ENCODE measurements at places on chromosomes 4 and X. TPM values are rescaled to one million over a fixed set of nuclear protein-coding genes. Genes with fewer than 3 reads are reported as not detected.
A peak's percentile ranks its signal among the peaks of the same experiment; 100 is the strongest.

The SPIN2A gene
- 1.3 TPM for total RNA-seq

The ADAMTS3 gene
- total RNA-seq = 3.0 TPM

The ADH1C gene
- not detected for total RNA-seq

The RPL9 gene
- 1,596 TPM for total RNA-seq

The TEC gene
- total RNA-seq = 0.32 TPM

GRCh38 chrX:1877780-1878179 lies 262.9 kb downstream of the ASMT start:
- no peak for DNase-seq

GRCh38 chr4:78354782-78355181 lies 196.8 kb upstream of the ANXA3 start:
- DNase-seq = no peak

- no peak for DNase-seq
Measured at GRCh38 chr4:16727218-16727617, 171.2 kb downstream of the LDB2 start.

- peak; percentile 93 for DNase-seq
Measured at GRCh38 chr4:3241898-3242524, 6.9 kb upstream of the MSANTD1 start.

GRCh38 chr4:36332782-36333131 lies 51.3 kb downstream of the DTHD1 start:
- DNase-seq = no peak

The KIAA0232 gene
- total RNA-seq = 29.8 TPM

DNA sequence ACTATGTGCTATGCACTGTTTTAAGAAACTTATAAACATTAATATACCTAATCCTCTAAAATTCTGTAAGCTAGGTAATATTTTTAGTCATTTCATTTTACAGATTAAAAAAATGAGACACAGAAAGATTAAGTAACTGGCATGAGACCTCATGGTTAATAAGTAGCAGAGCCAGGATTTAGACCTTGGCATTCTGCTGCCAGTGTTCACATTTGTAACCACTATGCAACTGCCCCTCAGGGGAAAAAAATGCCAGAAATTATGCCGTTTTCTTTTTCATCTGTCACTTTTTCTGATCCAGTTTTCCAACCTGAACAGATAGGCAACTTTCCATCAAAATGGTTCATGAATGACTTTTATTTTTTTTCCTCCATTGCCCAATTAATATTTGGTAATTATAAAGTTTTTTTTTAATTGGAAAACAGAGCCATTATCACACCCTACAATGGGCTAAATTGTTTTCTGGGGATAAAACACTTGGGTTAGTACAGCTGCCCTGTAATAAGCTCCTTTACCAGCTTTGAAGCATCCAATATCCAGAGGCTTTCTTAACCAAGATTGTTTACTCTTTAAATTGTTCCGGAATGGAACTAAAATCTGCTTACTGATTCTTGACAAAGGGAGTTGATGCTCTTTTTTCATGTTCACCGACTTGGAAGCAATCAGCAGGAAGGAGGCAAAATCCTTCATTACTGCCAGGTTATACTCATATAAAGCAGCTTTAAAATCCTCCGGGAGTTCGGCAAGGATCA lies 56.4 kb upstream of the DDX60 start:
- DNase-seq = no peak

The CRMP1 gene
- under 0.01 TPM for total RNA-seq

GRCh38 chrX:10938365-10938923 lies 172.7 kb upstream of the HCCS start:
- peak; percentile 93 for DNase-seq

The UGT2B15 gene
- not detected for total RNA-seq

Data from fibroblast of villous mesenchyme (primary cell).